Activated T-helper 17 cell treated with anti-CD3 and anti-CD28 coated beads, Interleukin-2, amount 50 U/mL, for 72 hours (primary cell): ENCODE measurements at places on chromosomes 12 and 14. TPM values are rescaled to one million over a fixed set of nuclear protein-coding genes. Genes with fewer than 3 reads are reported as not detected.

Gene ALDH1L2
- 2.8 TPM for total RNA-seq

Gene ALG10B
- 11.8 TPM for total RNA-seq

Gene CKAP4
- total RNA-seq, result 3.6 TPM

Gene SLC17A8
- total RNA-seq, result not detected

Gene OR4K1
- not detected for total RNA-seq

Gene RFX4
- total RNA-seq, result not detected

Gene ASPG
- total RNA-seq, result not detected

Gene COL2A1
- total RNA-seq, result not detected

Gene AQP5
- total RNA-seq, result not detected

Gene DENND5B
- total RNA-seq, result not detected

Gene ETFBKMT
- total RNA-seq, result 0.24 TPM

Gene DPPA3
- total RNA-seq, result not detected

Gene TC2N
- 81.2 TPM for total RNA-seq

Gene LIN7A
- total RNA-seq, result not detected
